ENCODE measurements at places on chromosomes 16 and 17. TPM values are rescaled to one million over a fixed set of nuclear protein-coding genes. Genes with fewer than 3 reads are reported as not detected.

DNA sequence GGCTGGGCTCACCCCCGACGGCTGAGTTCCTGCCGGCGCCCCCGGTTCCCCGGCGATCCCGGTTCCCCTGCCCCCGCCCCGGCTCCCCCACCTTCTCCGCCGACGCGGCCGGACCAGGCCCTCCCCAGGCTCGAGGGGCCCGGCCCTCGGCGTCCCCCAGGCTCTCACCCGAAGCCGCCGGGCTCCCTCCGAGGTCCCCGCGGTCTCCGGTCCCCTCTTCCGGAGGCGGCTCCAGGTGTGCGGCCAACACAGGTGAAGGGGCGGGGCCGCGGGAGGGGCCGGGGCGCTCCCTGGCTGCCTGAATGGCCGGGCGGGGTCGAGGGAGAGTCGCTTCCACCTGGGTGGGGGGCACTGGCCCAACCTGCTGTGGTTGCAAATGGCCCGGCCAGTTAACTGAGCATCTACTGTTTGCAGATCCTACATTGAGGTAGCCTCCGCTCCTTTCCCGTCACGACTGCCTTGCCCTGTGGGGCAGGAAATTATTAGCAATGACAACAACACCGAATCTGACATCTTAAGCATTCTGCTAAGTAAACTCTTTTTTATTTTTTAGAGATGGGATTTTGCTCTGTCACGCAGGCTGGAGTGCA lies at the start of gene BICDL2:
TSS of gene BICDL2 (minus strand) at position 219 of the 590 bp plus-strand sequence. CDS start 1,448 bp downstream, outside the sequence.
- DNase-seq: no peak

DNA sequence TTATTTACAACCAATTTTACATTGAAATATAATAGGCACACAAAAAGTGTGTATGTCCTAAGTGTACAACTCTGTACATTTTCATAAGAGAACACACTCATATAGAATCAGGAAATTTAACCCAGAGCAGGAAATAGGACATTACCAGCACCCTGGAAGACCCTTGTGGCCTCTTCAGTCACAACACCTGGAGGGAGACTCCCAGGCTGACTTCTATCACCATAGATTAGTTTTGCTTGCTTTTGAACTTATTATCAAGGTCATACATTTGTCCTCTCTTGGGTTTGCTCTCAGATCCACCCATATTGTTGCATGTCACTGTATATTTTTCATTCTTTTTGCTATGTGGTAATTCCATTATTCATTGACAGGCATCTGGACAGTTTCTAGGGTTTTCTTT lies 5.8 kb downstream of the RIPOR1 start:
- DNase-seq: no peak

- peak; percentile 42 for DNase-seq
Measured at GRCh38 chr17:33674685-33675084, 381.6 kb upstream of the ASIC2 start.

The CES2 gene
- total RNA-seq: 62.9 TPM

GRCh38 chr17:78401891-78402290 lies 23.4 kb downstream of the PGS1 start:
- DNase-seq: no peak

- DNase-seq: peak; percentile 47
Measured at GRCh38 chr17:48612854-48613691, 2.0 kb downstream of the HOXB8 start.

DNA sequence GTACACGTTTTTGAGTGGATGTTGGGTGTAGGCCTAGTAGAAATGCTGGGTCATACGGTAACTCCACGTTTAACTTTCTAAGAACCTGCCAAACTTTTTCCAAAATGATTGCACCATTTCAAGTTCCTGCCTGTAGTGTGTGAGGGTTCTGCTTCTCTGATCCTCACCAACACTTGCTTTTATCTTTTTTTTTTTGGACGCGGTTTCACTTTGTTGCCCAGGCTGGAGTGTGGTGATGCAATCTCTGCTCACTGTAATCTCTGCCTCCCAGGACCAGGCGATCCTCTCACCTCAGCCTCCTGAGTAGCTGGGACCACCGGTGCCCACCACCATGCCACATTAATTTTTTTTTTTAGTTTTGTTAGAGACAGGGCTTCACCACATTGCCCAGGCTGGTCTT lies 23.5 kb downstream of the ZNF750 start:
- no peak for DNase-seq

GRCh38 chr17:64252831-64253230 lies 10.2 kb downstream of the TEX2 start:
- DNase-seq: no peak

The RDM1 gene
- 0.27 TPM for total RNA-seq

The CCL18 gene
- total RNA-seq: not detected

GRCh38 chr16:1712791-1713261 lies 6.8 kb downstream of the MAPK8IP3 start:
- DNase-seq: no peak

- no peak for DNase-seq
Measured at GRCh38 chr17:9251273-9251672, 230.0 kb downstream of the NTN1 start.

The KRT28 gene
- total RNA-seq: not detected

DNA sequence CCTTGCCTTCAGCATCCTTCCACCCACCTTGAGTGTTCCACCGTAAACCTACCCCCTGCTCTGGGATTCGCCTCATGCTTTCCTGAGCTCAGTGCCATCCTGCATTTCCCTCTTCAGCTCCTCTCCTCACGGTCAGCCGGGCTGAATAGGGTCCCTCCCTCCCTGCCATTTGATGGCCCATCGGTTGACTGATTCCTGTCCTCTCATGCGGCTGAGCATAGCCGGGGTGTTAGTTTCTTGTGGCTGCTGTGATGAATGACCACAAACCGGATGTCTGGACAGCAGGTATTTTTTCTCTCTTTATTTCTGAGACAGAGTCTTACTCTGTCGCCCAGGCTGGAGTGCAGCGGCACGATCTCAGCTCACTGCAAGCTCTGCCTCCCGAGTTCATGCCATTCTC lies 44.1 kb upstream of the MGAT5B start:
- DNase-seq: no peak

The KRT33A gene
- total RNA-seq: not detected

The HIC1 gene
- total RNA-seq: 13.0 TPM

The ANKRD40CL gene
- total RNA-seq: not detected

GRCh38 chr17:62876673-62877405 lies 68.7 kb upstream of the MARCHF10 start:
- no peak for DNase-seq

DNA sequence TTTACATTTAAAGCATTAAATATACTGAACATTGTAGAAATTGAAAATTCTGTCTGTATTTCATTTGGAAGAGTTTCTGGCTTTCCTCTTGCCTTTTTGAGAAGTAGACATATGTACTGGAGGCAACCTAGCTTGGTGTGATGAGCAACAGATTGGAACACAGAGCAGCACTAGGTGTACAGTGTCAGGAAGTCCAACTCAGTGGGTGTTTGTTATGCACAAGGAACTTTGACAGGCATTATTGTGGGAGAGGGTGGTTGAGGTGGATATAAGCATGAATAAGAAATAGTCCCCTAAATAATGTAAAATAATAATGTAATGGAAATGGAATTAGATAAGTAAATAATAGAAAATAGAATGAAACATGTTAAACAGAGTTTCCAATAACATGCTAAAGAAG lies 58.1 kb downstream of the PPM1E start:
- DNase-seq: no peak

DNA sequence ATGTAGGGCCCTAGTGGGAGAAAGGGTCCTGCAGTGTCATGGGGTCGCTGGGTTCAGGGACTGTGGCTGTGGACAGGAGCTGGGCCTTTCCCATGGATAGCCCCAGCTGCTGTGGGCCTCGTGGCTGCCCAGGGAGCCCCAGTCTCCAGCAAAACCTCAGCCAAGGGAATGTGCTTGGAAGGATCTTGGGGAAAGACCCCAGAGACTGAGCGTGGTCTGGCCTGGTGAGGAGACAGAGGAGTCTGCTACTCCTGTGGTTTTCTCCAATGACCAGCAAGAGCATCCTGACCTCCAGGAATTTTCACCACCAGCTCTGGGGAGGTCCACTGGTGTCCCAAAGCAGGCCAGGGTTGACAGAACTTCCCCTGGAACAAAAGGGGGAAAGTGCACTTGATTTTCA lies 42.3 kb downstream of the RNF112 start:
- DNase-seq: peak; percentile 1

The COPRS gene
- 2.4 TPM for total RNA-seq

GRCh38 chr16:16182918-16183317 lies 40.4 kb downstream of the ABCC6 start:
- no peak for DNase-seq

All from CD8-positive, alpha-beta T cell (primary cell).